Immature natural killer cell (primary cell): ENCODE measurements at places on chromosomes 7 and 10.

GRCh38 chr7:81611040-81611439 is 158.8 kb downstream of the HGF start:
- no peak overlapping the region for H3K27ac ChIP-seq
- DNase-seq: no peak
- no peaks in the 10 kb centered on the region for H3K27me3 ChIP-seq
- H3K4me3 ChIP-seq: no peak overlapping the region
- no peaks in the 10 kb centered on the region for H3K36me3 ChIP-seq

- peaks cover 5% of the 10 kb centered on the region for H3K27me3 ChIP-seq
- no peak overlapping the region for H3K27ac ChIP-seq
- H3K36me3 ChIP-seq: no peaks in the 10 kb centered on the region
Observed at GRCh38 chr7:155621418-155621980, 23.0 kb upstream of the RBM33 start.

DNA sequence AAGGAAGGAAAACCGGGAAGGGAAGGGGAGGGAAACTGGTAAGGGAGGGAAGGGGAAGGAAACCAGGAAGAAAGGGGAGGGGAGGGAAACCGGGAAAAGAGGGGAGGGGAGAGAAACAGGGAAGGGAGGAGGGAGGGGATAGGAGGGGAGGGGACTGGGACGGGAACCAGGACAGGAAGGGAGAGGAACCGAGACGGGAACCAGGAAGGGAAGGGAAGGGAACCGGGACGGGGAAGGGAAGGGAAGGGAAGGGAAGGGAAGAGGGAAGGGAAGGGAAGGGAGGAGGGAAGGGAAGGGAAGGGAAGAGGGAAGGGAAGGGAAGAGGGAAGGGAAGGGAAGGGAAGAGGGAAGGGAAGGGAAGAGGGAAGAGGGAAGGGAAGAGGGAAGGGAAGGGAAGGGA is 13.6 kb downstream of the C10orf67 start:
- no peak overlapping the region for H3K27ac ChIP-seq
- no peak for DNase-seq
- peaks cover 2% of the 10 kb centered on the region for H3K27me3 ChIP-seq
- no peak overlapping the region for H3K4me3 ChIP-seq
- H3K4me1 ChIP-seq: no peaks in the 10 kb centered on the region

DNA sequence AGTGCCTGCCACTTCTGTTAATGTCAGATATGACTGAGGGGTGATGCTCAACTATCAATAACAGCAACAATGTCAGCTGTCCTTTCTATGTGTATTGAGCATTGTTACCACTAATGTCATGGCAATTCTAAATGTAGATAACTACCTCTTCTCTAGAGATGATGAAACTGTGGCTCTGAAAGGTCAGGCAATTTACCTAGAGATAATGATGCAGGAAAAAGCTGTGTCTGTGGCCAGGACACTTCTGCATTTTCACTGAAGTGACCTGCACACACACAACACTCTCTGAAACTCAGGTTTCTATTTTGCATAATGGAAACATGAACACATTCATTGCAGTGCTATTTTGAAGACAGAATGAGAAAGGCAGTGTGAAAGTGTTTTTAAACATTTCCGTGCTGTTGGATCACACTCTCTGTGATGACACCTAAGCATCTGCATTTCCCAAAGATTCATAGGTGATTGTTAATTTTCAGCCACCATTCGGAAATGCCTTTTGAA is 148.2 kb downstream of the KCND2 start:
- H3K27me3 ChIP-seq: no peaks in the 10 kb centered on the region
- no peak overlapping the region for H3K27ac ChIP-seq
- no peaks in the 10 kb centered on the region for H3K4me1 ChIP-seq
- no peak overlapping the region for H3K4me3 ChIP-seq

DNA sequence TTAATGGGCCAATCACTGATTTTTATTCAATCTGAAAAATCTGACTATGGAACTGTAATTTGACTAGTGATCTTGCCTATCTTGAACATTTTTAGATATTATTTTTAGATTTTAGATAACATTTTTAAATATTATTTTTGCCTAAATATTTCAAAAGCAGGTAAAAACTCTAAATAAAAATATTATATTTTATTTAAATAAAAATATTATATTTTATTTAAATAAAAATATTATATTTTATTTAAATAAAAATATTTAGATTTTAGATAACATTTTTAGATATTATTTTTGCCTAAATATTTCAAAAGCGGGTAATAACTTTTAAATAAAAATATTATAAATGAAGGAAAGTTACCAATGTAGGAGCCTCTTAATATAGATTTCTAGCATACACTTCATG is 187.8 kb downstream of the PHF14 start:
- H3K4me3 ChIP-seq: no peak overlapping the region
- no peak overlapping the region for H3K27ac ChIP-seq
- H3K4me1 ChIP-seq: no peaks in the 10 kb centered on the region
- no peak for DNase-seq
- H3K36me3 ChIP-seq: peaks cover 9% of the 10 kb centered on the region

DNA sequence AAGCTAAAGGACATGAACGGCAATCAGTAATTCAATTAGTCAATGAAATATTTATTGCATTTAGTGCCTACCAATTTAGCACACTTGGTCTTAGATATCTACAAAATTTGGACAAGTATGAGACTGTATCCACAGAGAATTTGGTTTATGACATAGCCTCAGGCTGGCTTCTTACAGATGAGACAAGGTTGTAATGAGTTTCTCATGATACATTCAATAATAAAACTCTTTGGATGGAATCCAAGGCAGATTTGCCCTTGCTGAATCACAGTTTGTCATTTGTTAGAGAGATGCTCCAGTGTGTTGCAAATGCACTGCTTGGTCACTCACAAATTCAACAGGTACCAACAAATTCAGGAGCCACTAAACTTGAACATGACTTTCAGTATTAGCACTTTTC is 162.5 kb downstream of the GPR37 start:
- H3K4me1 ChIP-seq: no peaks in the 10 kb centered on the region
- H3K27me3 ChIP-seq: no peaks in the 10 kb centered on the region
- no peak overlapping the region for H3K27ac ChIP-seq
- DNase-seq: no peak
- H3K36me3 ChIP-seq: no peaks in the 10 kb centered on the region
- no peak overlapping the region for H3K4me3 ChIP-seq

DNA sequence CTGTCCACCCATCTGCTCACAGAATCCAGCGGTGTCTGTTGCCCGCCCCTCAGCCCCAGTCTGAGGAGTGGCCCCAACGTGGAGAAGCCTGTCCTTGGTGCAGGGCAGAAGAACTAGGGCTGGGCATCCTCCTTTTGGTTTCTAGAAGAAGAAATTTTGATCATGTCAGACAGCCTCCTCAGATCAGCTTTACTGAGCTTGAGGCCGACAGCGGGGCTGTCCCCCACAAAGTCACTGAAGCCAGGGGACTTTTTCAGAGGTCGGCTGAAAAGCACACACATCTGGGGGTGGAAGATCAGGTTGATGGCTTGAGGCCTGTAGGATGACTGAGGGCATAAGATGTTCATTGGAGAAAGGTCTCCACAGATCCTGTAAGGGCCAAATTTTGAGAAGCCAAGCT is 767.9 kb downstream of the GRID1 start:
- no peak overlapping the region for H3K4me3 ChIP-seq
- no peak for DNase-seq
- H3K4me1 ChIP-seq: peaks cover 7% of the 10 kb centered on the region

DNA sequence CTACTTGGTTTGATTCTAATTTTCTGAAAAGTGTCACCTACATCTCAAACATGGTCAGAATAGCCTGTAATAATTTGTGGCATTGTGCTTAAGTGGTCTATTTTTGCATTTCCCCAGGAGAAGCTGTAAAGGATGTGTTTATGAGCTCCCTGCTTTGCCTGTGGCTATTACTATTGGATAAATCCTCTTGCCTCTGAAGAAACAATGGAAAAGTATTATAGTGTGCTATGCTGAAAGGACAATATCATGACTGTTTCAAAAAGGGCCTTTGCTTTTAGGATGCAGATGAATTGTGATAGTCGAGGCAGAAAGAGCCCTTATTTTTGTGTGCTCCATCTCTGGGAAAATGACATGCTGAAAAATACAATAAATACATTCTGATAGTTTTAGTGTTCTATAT is 94.1 kb upstream of the ARMC3 start:
- no peak for DNase-seq
- H3K36me3 ChIP-seq: no peaks in the 10 kb centered on the region
- no peak overlapping the region for H3K27ac ChIP-seq
- peaks cover 2% of the 10 kb centered on the region for H3K27me3 ChIP-seq

GRCh38 chr10:115278294-115278693 is 185.1 kb downstream of the ATRNL1 start:
- H3K4me1 ChIP-seq: no peaks in the 10 kb centered on the region
- no peak overlapping the region for H3K27ac ChIP-seq
- H3K4me3 ChIP-seq: no peak overlapping the region
- H3K36me3 ChIP-seq: no peaks in the 10 kb centered on the region

DNA sequence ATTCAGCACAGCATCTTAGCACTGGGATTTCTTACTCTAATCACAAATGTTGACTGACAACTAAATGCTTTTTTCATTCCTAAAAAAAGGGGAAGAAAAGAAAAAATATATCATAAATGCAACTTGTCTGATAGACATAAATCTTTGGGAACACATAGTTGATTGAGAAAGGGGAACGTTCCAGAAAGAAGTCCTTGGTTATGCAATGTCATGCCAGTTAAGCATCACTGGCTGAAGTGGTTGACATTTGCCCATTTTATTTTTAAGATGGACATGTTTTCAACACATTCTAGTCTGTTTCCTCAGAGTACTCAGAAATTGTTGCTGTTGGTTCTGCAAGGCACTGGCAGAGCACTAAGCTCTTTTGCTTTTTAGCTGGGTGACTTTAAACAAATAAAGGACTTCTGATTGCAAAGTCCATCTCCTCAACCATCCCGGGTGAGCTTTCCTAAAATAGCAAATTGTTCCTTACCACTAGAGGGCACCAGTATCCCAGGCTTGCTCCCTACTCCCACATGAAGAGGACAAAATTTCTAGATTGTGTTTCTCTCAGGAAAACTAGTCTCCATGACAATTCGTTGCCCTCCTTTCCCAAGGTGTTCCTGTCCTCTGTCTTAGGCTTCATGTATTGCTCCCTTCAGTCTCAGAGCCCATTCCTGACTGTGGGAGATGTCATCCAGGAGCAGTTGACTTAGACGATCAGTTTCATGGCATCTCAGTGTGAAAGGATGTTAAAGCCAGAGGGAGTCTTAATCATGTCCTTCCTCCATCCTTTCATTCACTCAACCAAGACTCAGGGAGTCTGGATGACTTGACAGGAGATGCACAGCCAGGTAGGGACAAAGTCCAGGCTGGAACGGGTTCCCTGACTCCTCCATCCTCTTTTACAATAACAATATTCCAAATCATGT is 23.9 kb downstream of the OPALIN start:
- H3K27ac ChIP-seq: no peak overlapping the region
- DNase-seq: peak; percentile 2
- H3K27me3 ChIP-seq: peaks cover 13% of the 10 kb centered on the region

GRCh38 chr7:531777-532176 is 12.1 kb upstream of the PDGFA start:
- H3K27ac ChIP-seq: no peak overlapping the region
- H3K4me3 ChIP-seq: no peak overlapping the region
- no peak for DNase-seq
- no peaks in the 10 kb centered on the region for H3K4me1 ChIP-seq
- no peaks in the 10 kb centered on the region for H3K36me3 ChIP-seq

- peaks cover 3% of the 10 kb centered on the region for H3K27me3 ChIP-seq
- peak overlapping the region; percentile 86 for H3K27ac ChIP-seq
- H3K36me3 ChIP-seq: no peaks in the 10 kb centered on the region
- DNase-seq: peak; percentile 64
- peaks cover 41% of the 10 kb centered on the region for H3K4me1 ChIP-seq
Observed at GRCh38 chr10:69222157-69223027, 2.3 kb downstream of the HKDC1 start.

- H3K36me3 ChIP-seq: no peaks in the 10 kb centered on the region
- no peak overlapping the region for H3K4me3 ChIP-seq
- no peak overlapping the region for H3K27ac ChIP-seq
- no peaks in the 10 kb centered on the region for H3K4me1 ChIP-seq
- H3K27me3 ChIP-seq: peaks cover 4% of the 10 kb centered on the region
Observed at GRCh38 chr7:137421366-137421765, 77.8 kb upstream of the PTN start.

DNA sequence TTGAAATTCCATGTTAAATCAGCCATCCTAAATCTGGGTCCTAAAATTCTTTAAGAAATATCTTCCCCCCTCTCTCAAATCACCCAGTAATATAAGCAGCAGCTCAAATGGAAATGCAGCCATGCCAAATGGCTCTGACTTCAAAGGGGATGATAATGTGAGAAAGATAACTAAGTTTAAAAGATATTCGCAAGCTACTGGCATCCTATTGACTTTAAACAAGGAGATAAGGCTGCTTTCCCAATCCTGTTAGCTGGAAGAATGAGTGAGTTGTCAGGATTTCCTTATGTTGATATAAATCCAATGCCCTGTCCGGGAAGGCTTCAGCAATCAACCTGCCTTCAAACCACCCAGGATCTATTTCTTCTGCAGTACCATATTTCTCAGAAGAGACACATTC is 172.0 kb downstream of the FANK1 start:
- H3K36me3 ChIP-seq: peaks cover 3% of the 10 kb centered on the region
- no peak overlapping the region for H3K27ac ChIP-seq
- peaks cover 2% of the 10 kb centered on the region for H3K27me3 ChIP-seq
- no peak for DNase-seq

DNA sequence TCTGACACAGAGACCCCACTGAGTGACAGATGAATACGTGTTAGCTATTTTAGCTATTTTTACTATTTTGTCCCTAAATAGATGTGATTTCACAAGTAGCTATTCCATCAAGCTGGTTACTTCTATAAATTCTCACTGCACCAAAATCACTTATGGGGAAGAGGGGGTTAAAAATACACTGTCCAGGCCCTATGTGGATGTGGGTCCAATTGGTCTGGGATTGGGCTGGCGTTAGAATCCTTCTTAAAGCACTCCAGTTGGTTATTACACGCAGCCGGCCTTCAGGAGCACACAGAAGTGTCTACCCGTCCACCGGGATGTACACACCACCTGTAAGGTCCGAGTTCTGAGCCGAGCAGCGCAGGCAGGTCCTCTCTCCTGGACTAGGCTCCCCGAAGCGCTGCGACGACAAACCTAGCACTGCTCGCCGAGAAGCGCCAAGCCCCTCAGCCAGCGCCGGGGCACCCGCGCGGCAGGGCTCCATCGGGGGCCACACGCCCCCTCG is 222.3 kb upstream of the MKLN1 start:
- H3K4me3 ChIP-seq: peak overlapping the region; percentile 83
- H3K27ac ChIP-seq: peak overlapping the region; percentile 90
- peaks cover 8% of the 10 kb centered on the region for H3K36me3 ChIP-seq
- H3K27me3 ChIP-seq: peaks cover 76% of the 10 kb centered on the region

DNA sequence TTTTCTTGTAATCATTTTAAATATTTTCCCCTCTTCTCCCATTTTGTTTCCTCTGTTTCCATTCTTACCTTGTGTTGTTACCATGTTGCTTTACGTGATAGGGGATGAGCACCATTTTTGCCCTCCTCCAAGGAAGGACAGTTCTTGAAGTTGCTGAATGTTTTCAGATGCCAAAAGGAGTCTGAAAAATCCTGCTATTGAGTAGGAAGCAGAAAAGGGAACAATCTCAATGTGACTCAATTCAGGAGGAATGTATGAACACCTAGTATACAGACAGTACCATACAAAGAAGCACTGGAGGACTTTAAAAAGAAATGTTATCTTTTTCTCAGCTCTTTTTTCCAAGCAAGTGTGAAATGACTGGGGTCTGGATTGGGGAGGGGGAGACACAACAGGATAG is 5.1 kb upstream of the NAMPT start:
- H3K4me1 ChIP-seq: peaks cover 10% of the 10 kb centered on the region
- no peak overlapping the region for H3K4me3 ChIP-seq
- H3K36me3 ChIP-seq: no peaks in the 10 kb centered on the region
- H3K27me3 ChIP-seq: peaks cover 10% of the 10 kb centered on the region
- H3K27ac ChIP-seq: no peak overlapping the region
